Mesothelial cell of epicardium (in vitro differentiated cells): ENCODE measurements at places on chromosomes 6 and 20. TPM values are rescaled to one million over a fixed set of nuclear protein-coding genes. Genes with fewer than 3 reads are reported as not detected.

- DNase-seq: no peak
Measured at GRCh38 chr6:14910692-14911547, 334.9 kb upstream of the JARID2 start.

- DNase-seq: no peak
Measured at GRCh38 chr6:161117942-161118341, 126.4 kb downstream of the MAP3K4 start.

DNA sequence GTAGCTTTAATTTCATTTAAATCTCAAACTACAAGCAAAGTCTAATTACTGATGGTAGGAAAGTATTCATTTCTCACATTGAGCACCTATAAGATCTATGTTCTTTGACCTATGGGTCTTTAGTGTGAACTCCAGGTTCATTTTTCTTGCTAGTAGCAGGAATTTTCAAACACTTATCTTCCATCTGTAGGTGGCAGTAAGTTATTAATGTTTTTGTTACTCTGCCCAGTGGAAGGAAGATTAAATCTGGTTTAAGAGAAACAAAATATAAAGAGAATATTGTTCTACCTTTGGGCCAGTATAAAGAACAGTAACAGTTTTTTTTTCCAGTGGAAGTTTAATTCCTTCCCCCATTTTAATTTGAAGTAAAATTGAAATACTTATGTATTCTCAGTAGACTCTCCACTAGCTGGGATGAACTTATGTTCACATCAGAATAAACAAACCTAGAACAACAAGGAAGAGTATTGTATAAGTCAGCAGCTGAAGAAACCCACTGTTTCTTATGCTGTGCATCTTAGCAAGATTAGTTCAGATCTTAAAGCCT is 328.2 kb downstream of the PHF3 start:
- no peak for DNase-seq

GRCh38 chr6:35168461-35168861 is 27.3 kb upstream of the TCP11 start:
- no peak for DNase-seq

- DNase-seq: no peak
Measured at GRCh38 chr6:131792091-131792496, 15.7 kb upstream of the ENPP1 start.

Gene SYTL3
- total RNA-seq: 5.4 to 6.1 TPM (median 5.5 TPM) in 3 replicates

DNA sequence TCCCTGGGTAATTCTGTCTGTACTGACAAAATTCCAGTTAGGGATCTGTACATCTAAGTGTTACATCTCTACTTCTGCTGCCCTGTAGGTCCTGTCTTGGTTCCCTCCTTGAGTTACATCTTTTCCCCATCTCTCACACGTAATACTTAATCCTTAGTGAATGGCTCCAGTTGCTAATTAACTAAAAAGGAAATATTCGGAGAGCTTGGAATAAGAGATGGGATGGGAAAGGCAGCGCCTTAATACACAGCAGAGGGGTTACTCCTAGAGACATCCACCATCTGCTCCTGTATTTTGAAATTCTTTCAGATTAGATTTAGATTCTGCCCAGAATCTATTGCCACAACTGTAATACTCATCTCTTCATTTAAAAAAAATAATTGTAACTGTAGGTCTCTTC is 384.0 kb downstream of the SAMD5 start:
- no peak for DNase-seq

GRCh38 chr6:169042061-169042460 is 211.6 kb downstream of the THBS2 start:
- no peak for DNase-seq

DNA sequence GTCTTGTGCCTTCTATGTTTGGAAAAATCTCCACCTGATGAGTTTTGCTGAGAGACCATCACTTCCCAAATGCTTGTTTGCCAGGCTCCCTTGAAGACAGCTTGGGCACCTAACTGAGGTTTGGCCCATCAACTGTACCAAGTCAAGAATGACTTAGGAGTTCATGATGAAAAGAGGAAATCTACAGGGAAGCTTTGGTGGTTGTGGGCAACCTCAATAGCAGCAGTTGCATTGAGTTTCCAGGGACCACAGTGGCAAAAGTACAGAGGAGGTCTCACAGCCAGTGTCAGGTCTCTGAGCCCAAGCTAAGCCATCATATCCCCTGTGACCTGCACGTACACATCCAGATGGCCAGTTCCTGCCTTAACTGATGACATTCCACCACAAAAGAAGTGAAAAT is 49.7 kb upstream of the PHACTR1 start:
- no peak for DNase-seq

DNA sequence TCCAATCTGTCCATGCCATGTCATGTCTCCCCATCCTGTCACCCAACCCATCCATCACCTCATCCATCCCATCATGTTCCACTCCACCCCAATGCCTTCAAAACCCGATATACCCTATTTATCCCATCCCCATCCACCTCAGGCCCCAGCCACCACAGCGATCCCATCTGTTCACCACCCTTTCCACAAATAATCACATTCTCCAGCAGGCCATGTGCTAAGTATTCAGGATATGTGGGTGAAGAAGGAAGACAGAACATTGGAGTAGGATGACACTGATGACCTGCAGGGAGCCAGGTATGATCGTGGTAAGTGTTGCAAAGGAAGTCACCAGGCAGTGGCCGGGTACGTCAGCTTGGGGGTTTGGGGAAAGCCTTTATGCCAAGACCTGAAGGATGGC is 48.8 kb downstream of the NPEPL1 start:
- no peak for DNase-seq

- DNase-seq: no peak
Measured at GRCh38 chr6:33113755-33114154, 38.0 kb downstream of the HLA-DPB1 start.
